Adipocyte (in vitro differentiated cells): ENCODE measurements at places on chromosomes 11 and 22.

GRCh38 chr11:76102802-76103201, 103.5 kb downstream of the WNT11 start:
- DNase-seq = no peak

DNA sequence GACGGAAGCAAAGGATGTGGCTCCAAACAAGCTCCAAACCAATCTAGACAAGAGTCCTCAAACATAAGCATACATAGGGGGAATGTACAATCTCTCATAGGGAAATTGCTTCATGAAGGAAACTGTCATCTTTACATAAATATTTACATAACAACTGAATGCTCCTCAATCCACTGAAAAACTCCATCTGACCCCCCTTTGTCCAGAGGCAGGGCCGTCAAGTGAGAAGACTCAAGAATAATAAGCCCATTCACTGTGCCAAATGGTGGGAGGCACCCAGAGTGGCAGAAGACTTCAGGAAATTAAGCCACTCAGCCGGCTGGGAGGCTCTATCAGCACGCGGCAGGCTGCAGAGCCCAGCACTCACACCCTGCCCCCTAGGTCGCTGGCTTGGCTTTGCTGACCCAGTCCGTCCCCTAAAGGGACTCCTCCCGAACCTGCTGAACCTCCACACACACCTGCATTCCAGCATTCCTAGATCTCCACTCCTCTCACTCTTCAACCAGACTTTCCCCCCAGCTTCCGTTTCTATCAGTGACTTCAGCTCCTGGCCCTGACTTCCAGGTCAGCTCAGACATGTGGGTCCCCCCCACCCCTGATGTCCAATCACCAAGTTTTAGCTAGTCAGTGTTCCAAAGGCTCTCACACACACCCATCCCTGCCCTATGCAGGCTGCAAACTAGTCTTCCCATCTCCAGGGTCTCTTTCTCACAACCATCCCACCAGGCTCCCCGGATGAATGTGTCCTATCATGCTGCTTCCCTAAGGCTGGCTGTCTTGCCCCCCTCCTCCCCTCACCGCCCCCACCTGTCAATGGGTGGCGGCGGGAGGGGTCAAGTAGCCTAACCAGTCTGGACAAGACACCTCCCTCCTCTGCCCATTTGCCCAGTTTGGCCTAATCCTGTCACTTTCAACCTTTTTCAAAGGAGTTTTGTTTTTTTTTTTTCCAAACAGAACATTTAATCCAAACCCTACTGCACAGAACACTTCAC, 11.3 kb downstream of the VPS37C start:
- DNase-seq = no peak

DNA sequence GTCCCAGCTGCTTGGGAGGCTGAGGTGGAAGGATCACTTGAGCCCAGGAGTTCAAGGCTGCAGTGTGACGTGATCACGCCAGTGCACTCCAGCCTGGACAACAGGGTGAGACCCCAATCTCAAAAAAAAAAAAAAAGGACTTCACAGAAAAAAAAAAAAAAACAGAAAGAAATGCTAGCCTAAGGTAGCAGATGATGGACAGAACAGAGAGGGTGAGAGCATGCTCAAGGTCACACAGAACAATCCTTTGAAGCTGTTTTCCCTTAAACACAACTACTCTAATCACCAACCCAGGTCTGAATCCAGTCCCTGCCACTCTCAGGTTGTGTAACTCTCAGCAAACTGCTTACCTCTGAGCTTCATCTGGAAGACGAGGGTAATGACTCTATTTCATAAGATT, 9.7 kb downstream of the ZMAT5 start:
- DNase-seq = no peak

DNA sequence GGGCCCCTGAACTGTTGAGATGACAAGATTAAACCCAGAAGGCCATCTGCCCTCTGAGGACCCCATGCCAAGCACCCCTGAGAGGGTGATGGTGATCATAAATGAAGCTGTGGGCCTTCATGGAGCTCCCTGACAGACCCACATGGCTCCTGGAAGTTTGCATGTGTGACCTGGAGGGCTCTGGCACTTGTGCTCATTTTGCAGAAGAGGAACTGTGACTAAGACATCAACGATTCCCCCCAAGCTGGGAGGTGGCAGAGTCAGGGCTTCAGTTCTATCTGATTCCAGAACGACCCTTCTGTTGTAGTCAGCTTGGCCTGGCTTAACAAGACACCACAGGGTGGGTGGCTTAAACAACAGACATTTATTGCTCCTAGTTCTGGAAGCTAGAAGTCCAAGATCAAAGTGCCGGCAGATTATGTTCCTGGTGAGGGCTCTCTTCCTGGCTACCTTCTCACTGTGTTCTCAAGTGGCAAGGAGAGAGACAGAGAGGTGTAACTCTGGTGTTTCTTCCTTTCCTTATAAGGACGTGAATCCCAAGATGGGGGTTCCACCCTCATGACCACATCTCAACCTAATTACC, 46.4 kb upstream of the CD82 start:
- no peak for DNase-seq

GRCh38 chr11:86800076-86800959, at the start of gene PRSS23:
TSS of gene PRSS23 (plus strand) at chr11:86800542. CDS start at chr11:86807644, 7,102 bp downstream.
- peak; percentile 83 for DNase-seq

DNA sequence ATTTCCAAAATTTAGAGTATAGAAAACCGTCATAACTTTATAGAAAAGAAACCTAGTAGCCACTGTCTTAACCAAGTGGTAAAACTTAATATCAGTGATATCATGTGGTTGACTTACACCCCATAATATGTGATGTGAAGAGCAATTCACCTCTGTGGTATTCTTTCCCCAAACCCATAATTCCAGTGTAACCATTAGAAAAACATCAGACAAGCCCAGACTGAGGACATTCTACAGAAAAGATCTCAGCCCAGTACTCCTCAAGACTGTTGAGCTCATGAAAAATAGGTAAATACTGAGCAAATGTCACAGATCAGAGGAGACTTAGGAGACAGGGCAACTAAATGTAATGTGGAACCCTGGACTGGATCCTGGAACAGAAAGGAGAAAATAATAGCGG, 134.6 kb downstream of the PGR start:
- no peak for DNase-seq

GRCh38 chr11:10779086-10779485, 28.0 kb downstream of the CTR9 start:
- DNase-seq = no peak

DNA sequence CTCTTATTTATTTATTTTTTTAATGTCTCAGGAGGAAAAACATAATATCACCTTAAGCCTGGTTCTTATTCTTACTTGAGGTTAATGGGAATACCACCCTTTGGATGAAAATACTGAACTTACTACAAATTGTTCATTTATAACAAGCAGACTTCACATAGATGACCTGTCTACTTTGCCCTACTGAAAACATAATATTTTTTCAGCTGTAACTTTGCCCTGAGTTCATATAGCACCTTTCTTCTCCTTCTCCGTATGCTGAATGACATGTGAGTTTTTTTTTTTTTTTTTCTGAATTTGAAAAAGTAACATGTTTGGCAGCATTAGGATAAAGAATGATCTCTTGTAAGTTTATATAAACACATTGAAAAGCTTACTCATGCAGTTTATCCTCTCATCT, 186.8 kb downstream of the TMEM135 start:
- peak; percentile 10 for DNase-seq
